Activated naive CD8-positive, alpha-beta T cell treated with anti-CD3 and anti-CD28 coated beads for 36 hours (primary cell): ENCODE measurements at places on chromosomes 4 and X.

GRCh38 chrX:122087341-122087740 lies 1039.9 kb downstream of the GLUD2 start:
- no peak for DNase-seq

DNA sequence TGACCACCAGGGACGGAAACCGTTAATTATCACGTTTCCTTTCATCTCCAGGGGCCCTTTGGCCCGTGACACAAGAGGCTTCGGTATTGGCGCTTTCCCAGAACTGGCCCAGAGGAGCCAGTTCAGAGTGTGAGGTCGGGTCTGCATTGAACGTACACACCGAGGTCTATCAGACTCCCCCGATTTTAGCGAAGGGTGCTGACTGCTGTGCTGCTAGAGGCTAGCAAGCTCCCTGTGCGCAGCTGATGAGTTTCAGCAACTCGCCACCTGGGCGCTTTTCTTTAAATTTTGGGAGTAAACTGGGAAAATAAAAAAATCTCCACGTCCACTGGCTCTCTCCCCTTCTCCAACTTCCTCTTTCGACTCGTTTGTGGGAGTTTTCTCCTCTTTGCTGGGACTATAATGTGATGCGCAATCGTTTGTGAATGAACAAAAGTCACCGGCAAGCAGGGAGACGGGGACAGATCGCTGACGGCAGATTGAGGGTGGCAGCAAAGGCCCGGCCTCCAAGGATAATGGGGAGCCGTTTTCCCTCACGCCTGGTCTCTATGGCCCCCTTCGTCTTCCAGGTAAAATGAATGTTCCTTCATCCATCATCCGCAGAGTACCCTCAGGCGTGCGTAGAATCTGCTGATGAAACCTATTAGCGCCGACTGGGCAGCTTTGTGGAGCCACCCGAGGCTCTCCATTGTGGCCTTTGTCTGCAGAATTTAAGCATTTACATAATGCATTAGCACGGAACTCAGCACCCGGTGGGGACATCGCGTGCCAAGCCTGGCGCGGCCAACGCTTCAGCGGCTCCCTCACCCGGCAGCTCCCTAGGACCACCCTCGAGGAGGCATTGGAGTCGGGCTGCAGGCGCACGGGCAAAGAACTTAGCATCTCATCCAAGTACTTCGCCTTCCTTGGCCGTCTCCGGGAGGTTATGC lies 1.6 kb upstream of the LRAT start:
- DNase-seq: no peak

- no peak for DNase-seq
Measured at GRCh38 chrX:12162420-12162819, 24.1 kb downstream of the FRMPD4 start.

DNA sequence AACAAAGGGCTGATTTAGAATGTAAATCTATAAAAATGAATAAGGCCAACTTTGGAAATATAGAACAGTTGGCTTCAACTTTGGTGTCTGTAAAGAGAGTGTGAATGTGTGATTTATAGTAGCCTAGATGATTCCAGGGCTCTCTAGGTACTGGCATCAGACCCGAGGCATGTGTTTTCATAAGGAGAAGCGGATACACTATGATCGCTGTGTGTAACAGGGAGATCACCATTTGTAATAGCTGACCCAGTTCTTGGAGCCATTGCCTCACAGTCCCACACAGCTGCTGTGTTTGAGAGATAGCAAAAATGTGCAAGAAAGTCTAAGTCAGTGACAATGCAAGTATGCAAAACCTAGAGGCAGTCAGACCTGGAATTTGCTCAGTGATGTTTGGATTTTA lies 135.1 kb downstream of the REPS2 start:
- DNase-seq: no peak
